ENCODE measurements at places on chromosomes 2 and 18. TPM values are rescaled to one million over a fixed set of nuclear protein-coding genes. Genes with fewer than 3 reads are reported as not detected.

The GATA6 gene
- not detected for total RNA-seq

The SNTG2 gene
- 0.31 TPM for total RNA-seq

- DNase-seq, result no peak
Observed at GRCh38 chr2:164068063-164068462, 332.3 kb upstream of the FIGN start.

- DNase-seq, result no peak
Observed at GRCh38 chr2:69945441-69945840, 16.0 kb downstream of the ASPRV1 start.

GRCh38 chr18:43012951-43013350 lies 102.5 kb downstream of the RIT2 start:
- no peak for DNase-seq

Data from natural killer cell treated with Interleukin-12 subunit alpha and Interleukin-12 subunit beta and Interleukin-15 and Interleukin-18, amount 100 ng/mL, for 72 hours (primary cell).